Activated T-cell treated with anti-CD3 and anti-CD28 coated beads, Interleukin-2, amount 50 U/mL, for 48 hours (primary cell): ENCODE measurements at places on chromosomes 7 and 10.

GRCh38 chr10:19968745-19969144 is 152.5 kb downstream of the PLXDC2 start:
- no peak for DNase-seq

GRCh38 chr10:97762056-97762455 is 9.7 kb downstream of the SFRP5 start:
- no peak for DNase-seq

DNA sequence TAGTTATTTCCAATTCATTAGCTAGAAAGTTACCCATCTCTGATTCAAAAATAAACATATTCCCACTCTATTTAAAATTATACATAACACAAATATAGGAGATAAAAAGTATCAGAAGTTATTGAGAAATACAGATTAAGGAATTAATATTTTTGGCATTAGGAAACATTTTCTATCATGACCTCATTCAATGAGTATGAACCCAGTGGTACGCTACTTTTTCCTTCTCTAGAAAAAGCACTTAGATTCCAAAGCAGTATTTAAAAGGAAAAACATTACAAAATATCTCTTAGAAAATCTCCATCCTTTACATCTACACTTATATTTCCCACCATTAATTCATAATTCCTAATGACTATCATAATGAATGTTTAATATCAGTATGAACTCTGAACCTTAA is 240.6 kb upstream of the GNAI1 start:
- no peak for DNase-seq

- DNase-seq, result no peak
Measured at GRCh38 chr7:150471886-150472285, 21.5 kb downstream of the GIMAP8 start.

GRCh38 chr7:20083781-20084180 is 133.4 kb downstream of the MACC1 start:
- DNase-seq, result peak; percentile 20

DNA sequence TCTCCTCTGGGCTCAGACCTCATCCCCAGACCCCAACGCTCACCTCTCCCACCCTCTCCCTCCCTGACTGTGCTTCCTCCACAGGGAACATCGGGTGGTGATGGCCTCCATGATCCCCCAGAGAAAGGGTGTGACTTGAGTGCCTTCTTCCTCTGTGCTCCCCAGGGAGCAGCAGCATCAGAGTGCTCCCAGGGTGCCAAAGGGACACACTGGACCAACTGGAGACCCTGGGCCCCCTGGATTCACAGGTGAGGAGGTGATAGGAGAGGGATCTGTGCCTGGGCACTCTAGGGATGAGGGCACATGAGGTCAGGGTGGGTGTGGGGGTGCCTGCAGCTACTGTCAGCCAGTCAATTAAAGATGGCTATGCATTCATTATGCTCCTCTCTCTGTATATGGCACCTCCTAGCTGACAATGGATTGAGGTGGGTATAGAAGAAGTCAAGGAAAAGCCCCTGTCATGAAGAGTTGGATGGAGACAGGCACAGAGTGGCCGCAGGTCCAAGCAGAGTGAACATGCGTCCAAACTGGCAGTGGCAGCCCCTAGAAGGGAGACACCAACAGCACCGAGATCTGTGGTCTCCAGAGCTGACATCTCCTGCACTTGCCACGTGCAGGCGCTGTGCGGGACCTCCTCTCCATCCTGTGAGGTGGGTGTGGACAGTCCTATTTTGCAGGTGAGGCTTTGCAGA is 15.5 kb upstream of the VOPP1 start:
- no peak for DNase-seq

DNA sequence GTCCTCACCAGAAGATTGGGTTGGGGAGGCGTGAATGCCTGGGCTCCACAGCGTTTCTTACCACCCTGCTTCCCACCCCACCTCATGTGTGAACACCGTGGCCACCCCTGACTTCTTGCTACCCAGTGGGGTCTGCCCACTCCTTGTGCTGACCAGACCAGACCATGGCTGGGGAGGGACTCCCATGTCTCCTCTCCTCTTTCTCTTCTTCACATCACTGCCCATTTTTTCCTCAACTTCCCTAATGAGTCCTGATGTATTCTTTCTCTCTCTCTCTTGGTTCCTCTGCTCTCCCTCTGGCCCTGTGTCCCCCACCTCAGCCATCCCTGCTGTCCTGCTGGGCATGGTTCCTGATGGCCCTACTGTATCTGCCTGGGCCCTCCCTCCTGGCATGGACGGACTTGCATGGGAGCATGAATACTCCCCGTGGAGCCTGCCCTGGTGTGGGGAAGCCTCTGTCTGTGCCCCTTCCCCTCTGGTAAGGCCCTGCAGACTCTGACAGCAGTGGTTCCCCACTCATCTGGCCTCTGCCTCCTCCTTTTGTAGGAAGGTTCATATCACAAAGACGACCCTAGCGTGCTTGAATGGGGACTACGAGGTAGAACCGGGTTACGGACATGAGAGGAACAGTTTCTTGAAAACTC is 85.5 kb downstream of the ADCY1 start:
- DNase-seq, result no peak

DNA sequence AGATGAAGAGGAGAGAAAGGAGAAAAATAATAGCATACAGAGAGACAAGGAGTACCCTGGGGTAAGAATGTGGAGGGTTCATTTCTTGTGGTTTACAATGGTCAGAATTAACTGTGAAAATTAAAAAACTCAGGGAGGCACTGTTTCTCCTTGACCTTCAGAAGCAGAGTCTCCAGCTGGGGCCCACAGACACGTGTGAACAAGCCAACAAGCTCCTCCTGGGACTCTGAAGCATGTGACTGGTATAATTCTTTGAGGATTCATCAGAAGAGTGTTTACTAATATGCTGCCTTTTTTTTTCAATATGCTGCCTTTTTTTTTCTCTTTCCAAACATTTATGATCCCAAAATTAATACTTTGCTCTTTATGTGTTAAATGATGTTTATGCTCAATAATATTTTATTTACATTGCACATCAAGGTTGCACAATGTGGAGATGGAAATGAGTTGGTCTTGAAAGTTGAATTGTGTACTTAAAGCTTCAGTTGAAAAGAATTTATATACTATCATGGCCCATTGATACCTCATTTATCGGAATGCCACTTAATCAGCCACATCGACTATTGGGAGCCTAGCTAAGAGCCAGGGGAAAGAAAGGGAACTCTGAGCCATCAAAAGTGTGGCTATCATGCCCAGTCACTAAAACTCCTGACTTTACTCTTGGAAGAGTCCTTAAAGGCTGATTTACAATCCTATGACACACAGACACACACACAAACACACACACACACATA is 134.7 kb upstream of the RHOBTB1 start:
- DNase-seq, result no peak

- no peak for DNase-seq
Measured at GRCh38 chr7:158129037-158130022, 458.3 kb downstream of the PTPRN2 start.

- DNase-seq, result no peak
Measured at GRCh38 chr10:95501203-95502094, 59.7 kb downstream of the SORBS1 start.

DNA sequence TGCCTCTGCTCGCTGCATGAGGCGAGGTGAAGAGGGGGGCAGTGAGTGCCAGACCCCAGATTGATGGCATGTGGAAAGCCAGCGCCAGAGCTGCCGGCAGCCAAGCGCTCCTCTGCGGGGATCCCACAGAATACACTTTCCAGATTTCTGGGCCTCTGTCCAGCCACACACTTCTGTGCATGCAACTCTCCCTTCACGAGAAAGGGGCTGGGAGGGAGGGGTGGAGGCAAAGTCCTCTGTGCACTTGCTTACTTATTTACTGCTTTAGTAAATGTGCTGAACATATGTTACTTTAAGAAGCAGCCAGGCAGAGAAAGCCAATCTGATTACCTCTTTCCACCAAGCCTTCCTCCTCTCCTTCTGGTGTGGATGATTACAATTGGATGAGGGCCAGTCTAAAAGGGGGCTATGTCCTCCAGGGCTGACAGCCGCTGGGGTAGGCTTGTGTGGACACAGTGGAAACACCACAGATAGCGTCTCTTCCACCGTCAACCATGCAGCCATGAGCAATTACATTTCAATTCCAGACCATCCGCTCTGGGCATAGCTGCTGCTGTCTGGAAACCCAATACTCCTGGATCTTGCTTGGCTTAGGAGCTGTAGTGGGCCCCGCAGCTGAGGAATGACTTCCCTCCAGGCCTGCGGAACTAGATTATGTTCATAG is 322.8 kb upstream of the ANKRD30A start:
- no peak for DNase-seq

DNA sequence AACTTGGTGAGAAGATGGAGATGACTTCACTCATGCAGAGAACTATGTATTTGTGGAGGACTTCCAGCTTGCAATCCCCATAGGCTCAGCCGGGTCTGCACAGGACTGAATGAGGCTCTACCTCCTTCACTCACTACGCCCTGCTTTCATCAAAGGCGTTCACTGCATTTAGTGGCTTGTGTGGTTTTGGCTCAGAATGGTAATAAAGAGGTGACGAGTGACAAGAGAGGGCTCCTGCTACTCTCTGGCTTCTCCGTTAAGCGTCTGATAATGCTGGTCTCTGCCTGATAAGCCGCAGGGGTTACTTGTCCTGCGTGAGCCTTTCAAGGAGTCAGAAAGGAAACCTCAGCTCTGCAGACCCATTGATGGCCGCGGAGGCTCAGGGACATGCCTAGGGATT is 343.4 kb downstream of the PRPF18 start:
- peak; percentile 19 for DNase-seq

DNA sequence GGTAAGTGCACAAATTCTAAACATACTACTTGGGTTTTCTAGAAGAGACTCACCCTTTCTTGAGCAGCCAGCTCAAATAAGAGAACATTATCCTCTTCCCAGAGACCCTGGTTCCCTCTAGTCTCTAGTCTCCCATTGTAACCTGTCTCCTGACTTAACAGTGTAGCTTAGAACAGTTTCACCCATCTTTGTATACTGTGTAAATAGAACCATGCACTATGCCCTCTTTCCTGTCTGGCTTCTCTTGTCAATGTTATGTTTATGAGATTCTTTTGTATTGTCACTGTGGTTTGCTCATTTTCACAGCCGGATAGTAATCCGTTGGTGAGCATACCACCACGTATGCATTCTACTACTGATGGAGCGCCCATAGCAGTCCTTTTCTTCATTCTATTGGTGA is 227.4 kb upstream of the PLPP4 start:
- DNase-seq, result no peak

GRCh38 chr10:119541046-119541445 is 1.5 kb downstream of the RGS10 start:
- DNase-seq, result no peak

DNA sequence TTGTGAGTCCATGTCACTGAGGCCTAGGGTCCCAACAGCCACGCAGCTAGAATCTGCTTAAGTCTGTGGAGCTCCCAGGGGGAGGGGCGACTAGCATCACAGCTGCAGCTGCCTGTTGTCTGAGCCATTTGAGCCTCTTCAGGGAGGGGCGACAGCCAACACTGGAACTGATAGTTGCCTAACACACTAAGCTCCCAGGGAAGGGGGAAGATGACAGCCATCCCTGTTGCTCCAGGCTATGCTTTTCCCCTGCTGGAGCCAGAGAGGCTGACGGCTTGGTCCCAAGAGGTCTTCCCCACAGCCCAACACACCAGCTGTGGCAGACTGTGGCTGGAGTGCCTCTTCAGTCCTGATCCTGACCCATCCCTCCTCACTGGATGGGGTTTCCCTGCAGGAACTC is 817.5 kb downstream of the NXPH1 start:
- DNase-seq, result no peak

DNA sequence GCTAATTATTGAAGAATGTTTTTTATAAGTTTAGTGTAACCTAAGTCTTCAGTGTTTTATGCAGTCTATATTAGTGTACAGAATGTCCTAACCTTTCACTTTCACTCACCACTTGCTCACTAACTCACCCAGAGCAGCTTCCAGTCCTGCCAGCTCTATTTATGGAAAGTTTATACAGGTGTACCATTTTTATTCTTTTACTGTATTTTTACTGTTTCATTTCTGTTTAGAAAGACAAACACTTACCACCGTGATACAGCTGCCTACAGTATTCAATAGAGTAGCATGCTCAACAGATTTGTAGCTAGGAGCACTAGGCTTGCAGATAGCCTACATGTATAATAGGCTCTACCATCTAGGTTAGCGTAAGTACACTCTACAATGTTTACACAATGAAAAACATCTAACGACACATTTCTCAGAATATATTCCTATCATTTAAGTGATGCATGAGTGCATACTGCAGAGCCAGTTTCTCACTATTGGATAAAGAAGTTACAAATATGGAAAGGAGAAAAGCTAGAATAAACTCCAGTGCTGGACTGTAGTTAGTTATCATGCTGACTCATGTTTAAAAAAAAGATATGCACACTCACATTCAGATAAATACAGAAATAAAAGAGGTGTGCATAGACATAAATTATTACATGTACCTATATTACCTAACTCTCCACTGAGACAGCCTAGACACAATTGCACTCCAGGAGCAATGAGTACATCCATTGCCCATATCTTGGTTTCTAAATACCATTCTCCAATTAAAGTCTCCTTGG is 30.4 kb downstream of the STEAP1B start:
- DNase-seq, result no peak

DNA sequence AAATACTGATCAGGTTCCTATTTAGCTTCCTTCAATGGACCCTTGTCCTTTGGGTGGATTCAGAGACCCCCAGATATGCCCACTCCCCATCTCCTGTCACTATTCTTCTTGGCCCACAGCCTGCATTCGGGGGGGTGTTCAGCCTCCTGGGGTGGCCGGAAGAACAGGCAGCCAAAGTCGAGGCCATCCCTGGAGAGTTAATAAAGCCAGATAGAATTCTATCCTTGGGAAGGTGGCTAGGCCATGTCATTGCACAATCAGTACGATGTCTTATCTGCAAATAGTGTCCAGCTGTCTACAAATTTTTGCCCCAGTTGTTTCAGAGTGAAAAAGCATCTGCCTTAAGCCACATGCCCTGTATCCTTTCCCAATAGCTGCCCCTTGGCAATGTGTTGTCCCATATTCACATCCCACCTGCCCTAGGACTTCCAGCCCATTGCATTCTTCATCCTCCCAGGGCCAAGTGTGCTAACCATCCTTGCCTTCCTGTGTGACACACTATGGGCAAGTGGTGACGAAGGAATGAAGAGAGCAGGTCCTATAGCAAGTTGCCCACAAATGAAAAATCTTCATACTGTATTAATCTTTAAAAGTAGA is 9.9 kb upstream of the FAM107B start:
- no peak for DNase-seq

DNA sequence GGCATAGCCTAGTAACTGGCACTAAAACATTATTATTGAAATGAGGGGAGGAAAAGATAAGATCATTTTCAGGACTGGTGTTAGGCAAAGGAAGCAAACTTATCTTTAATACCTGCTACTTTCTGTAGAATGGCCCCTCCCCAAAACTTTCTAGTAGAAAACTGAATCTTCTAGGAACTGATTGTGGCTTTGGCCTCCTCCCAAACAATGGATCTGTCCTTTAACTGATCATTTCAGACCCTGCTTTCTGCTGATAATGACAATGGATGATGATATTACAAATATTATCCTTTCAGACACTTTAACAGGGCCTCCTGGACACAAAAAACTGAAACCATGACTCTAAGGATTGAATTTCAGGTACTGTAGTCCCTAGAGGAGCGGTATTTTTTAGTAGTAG is 55.1 kb downstream of the EZH2 start:
- no peak for DNase-seq
